Cardiac fibroblast (primary cell): ENCODE measurements at places on chromosomes 7 and 10.
A peak's percentile ranks its signal among the peaks of the same experiment; 100 is the strongest.

DNA sequence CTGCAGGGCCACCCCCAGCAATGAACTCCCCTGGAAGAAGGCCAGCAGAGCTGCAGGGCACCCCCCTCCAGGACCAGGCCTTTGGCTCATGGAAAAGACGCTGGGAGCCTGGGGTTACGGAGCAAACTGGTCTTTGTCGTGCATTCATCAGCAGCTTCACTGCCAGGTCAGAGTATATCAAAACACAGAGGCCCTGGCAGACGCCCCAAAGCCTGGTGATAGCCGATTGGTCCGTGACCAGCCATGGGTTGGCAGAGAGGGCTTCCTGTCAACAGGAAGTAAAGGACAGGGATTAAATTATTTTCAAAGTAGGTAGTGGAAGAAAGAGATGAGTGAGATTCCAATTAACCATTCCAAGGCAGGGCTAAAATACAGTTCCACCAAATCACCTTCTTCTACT lies 9.0 kb downstream of the PRKAG2 start:
- DNase-seq, result no peak

DNA sequence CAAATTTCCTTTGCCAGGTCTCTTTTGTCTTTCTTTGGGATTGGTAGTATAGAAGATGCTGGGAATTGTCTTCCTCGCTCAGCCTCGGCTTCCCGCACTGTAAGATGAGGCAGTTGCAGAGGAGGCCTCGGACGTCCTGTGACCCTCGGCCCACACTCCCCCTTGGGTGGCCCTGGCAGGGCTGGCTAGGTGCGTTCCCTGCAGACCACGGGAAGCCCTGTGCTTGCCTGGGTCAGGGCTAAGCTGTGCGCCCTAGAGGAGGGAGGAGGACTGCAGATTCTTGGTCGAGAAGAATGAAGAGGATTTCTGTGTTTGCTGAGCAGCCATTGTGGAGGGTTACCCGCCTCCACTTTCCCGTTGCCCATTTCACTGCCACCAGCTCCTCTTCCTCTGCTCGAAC lies 42.8 kb downstream of the WIPI2 start:
- no peak for DNase-seq

GRCh38 chr10:244227-244626 lies 109.0 kb downstream of the ZMYND11 start:
- no peak for DNase-seq

DNA sequence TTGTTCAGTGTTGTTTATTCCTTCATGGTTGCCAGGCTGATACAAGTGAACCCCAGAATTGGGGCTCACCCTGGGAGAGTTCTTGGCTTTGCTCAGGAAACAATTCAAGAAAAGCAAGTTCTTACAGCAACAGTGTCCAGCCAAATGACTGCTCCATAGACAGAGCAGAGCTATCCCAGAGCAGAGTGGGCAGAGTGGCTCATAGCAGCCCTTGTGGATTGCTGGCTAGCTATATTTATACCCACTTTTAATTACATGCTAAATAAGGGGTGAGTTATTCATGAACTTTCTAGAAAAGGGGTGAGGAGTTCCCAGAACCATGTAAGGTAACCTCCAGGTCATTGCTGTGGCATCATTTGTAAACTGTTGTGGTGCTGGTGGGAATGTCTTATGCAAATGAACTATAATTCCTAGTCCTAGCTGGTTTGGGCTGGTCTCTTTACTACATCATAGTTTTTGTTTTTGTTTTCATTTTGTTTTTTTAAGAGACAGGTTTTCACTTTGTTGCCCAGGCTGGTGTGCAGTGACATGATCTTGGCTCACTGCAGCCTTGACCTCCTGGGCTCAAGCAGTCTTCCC lies 59.9 kb upstream of the HBP1 start:
- no peak for DNase-seq

GRCh38 chr7:2280424-2280823 lies 33.8 kb downstream of the SNX8 start:
- no peak for DNase-seq

- DNase-seq, result no peak
These were observed 120.3 kb upstream of the DIP2C start for GRCh38 chr10:809671-810350.

- DNase-seq, result no peak
These were observed 199.2 kb downstream of the MALRD1 start for GRCh38 chr10:19247843-19248242.

GRCh38 chr10:103837370-103838069 lies 17.9 kb downstream of the SH3PXD2A start:
- DNase-seq, result no peak

GRCh38 chr10:14487488-14487883 lies 156.8 kb upstream of the FRMD4A start:
- DNase-seq, result peak; percentile 30

DNA sequence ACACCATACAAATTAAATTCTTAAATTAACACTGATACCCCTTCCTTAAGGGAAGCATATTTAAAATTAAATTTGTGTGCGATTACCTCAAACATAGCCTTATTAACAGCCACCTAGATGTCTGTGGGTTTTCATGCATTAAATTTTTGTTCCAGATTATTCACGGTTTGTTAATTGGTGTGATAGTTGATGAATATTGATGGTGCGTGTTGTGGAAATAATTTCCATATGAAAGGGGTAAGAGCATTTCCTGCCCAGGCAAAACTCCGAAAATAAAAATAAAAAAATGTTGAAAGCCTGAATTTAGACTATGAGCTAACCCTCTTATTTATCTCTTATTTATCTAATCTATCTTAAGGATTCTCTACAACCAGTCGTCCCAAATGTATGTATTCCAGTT lies 679.3 kb upstream of the CELF2 start:
- no peak for DNase-seq

GRCh38 chr10:33935350-33935749 lies 600.9 kb upstream of the NRP1 start:
- DNase-seq, result no peak

DNA sequence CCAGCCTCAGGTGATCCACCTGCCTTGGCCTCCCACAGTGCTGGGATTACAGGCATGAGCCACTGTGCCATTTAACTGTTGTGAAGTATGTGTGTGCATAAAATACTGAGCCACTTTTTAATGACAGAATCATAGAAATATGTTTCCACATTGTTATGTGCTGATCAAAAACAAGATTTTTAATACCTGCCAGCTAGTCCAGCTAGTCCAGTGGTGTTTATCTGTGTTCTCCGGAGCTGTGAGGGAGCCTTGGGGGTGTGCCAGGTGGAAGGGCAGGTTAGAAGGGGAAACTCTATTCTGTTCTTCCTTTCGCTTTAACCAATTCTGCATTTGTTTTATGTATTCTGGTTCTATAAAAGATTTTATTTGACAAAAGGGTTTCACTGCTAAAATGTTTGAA lies 7.0 kb downstream of the FAM221A start:
- no peak for DNase-seq
